ENCODE measurements at places on chromosomes 12 and 14.
A peak's percentile ranks its signal among the peaks of the same experiment; 100 is the strongest.

- peak; percentile 98 for DNase-seq
These were observed at the start of gene CCDC77 for GRCh38 chr12:401235-402028. CCDC77 (plus strand) TSS chr12:401644; CDS start chr12:409384, 7,740 bp downstream.

DNA sequence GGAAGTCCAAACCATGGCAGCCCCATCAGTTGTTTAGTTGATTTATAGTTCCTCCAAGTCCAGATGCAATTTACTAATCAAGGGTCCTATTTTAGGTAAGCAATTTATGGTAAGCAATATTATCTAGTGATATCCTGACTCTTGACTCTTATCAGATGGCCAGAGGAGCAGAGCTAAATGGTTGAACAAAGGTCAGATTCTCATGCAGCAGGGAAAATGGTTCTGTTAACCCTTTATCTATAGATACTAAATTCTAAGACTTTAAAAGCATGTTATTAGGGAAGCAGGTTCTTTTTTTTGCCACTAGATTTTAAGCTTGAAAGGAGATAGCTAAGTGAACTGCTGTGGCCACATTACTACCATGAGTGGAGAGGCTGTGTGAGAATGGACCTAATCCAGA lies 427.1 kb upstream of the FBXO33 start:
- no peak for DNase-seq

GRCh38 chr12:22272335-22273151 lies 62.0 kb downstream of the ST8SIA1 start:
- no peak for DNase-seq

DNA sequence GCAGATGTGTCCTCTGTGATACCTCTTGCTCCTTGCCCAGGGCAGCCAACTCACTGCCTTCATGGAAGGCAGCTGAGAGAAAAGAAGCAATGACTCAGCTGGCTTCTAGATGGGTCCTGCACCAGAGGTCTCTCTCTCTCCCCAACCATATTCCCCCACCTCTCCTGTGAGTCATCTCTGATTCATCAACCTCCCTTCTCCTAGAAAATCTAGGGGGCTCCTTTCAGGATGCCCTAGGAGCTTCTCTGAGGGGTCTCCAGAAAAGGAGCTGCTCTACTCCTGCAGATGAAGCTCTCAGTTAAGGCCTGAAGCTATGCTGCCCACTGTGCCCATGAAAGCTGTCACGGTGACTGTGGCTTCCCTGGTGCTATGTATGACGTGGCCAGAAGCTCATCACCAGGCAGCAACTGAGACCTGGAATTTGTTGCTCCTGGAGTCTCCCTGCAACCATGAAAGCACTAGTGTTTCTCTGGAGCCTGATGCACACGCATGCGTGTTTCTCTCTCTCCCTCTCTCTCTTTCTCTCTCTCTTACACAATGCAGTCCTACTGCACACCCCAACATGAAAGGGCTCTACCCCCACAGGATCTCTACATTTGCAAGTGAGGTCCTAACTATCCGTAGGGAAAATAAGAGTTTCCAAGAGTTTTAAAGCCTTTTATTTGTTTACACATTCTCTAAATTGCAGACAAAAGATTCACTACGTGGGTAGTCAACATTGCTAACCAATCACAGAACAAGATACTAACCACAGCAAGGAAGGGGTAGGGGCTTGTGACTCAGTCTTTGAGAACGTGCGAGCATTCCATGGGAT lies 285.3 kb downstream of the DPF3 start:
- DNase-seq = no peak

- no peak for DNase-seq
These were observed 41.1 kb downstream of the PSMA6 start for GRCh38 chr14:35333264-35333730.

- no peak for DNase-seq
These were observed 51.8 kb downstream of the SLC15A5 start for GRCh38 chr12:16225692-16226091.

DNA sequence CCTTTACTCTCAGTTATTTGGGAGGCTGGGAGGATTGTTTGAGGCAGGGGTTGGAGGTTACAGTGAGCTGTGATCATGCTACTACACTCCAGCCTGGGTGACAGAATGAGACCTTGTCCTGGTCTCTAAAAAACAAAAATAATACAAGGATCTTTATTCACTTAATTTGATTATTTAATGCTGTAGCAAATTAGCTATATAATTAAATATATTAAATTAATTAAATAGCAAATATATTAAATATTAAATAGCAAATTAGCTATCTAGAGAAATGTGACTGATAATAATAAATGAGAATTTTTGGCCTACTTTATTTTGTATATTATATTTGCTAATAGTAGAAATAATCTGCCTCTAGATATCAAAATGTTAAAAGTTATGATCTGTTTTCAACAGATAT lies 298.8 kb upstream of the NAV3 start:
- DNase-seq = no peak

- DNase-seq = no peak
These were observed 99.0 kb downstream of the GARIN6 start for GRCh38 chr12:99746538-99746937.

GRCh38 chr12:132124766-132125425 lies 19.2 kb downstream of the DDX51 start:
- no peak for DNase-seq

GRCh38 chr12:47085815-47086252 lies 6.1 kb upstream of the AMIGO2 start:
- peak; percentile 72 for DNase-seq

- no peak for DNase-seq
These were observed 708 bp upstream of the P2RX4 start for GRCh38 chr12:121209221-121209620.

- no peak for DNase-seq
These were observed 20.0 kb upstream of the ITGA5 start for GRCh38 chr12:54439096-54439495.

DNA sequence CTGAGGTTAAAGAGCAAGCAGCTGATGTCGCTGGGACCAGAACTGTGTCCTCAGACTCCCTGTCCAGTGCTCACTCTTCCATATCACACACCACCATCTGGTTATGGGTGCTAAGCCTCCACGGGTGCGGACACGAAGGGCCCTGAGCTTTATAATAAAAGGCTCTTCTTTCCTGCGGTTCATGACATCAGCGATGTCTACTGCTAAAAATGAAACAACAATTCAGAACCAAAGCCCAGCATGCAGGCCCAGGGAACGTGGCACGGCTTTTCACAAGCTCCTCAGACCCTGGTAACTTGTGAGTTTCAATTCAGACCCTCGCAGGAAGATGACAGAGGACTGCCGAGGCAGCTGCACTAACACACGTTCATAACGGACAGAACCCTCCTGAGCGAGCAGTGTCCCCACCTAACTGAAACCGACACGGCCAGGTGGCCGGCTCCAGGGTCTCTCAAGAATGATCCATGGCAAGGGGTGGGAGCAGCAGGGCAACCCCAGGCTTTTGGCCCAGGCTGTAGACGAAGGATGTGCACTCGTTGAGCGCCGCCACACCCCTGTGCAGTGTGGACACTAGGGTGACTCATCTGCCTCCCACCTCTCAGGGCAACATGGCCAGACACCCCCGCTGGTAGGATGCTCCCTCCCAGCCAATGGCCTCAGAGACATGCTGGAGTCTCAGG lies 180.3 kb downstream of the CALM1 start:
- DNase-seq = no peak

GRCh38 chr14:91354979-91355685 lies 62.5 kb downstream of the CCDC88C start:
- DNase-seq = no peak

- DNase-seq = no peak
These were observed 112.7 kb upstream of the FUT8 start for GRCh38 chr14:65299826-65300225.

GRCh38 chr12:133203344-133204263 lies 22.3 kb downstream of the ZNF268 start:
- no peak for DNase-seq
